IMR-90 (cell line): ENCODE measurements at places on chromosomes 11 and 22. TPM values are rescaled to one million over a fixed set of nuclear protein-coding genes. Genes with fewer than 3 reads are reported as not detected.
A peak's percentile ranks its signal among the peaks of the same experiment; 100 is the strongest.

- peak; percentile 7 for DNase-seq
Measured at GRCh38 chr11:5992604-5993251, 5.9 kb upstream of the OR52L1 start.

GRCh38 chr11:117473481-117474091 lies 145.9 kb downstream of the CEP164 start:
- DNase-seq = no peak

- DNase-seq = no peak
Measured at GRCh38 chr11:34298871-34299270, 58.9 kb downstream of the ABTB2 start.

GRCh38 chr11:130347261-130347660 lies 32.5 kb upstream of the ZBTB44 start:
- no peak for DNase-seq

- no peak for DNase-seq
Measured at GRCh38 chr22:47032091-47032943, 269.9 kb downstream of the TBC1D22A start.

The PATE3 gene
- total RNA-seq = not detected in 2 replicates

DNA sequence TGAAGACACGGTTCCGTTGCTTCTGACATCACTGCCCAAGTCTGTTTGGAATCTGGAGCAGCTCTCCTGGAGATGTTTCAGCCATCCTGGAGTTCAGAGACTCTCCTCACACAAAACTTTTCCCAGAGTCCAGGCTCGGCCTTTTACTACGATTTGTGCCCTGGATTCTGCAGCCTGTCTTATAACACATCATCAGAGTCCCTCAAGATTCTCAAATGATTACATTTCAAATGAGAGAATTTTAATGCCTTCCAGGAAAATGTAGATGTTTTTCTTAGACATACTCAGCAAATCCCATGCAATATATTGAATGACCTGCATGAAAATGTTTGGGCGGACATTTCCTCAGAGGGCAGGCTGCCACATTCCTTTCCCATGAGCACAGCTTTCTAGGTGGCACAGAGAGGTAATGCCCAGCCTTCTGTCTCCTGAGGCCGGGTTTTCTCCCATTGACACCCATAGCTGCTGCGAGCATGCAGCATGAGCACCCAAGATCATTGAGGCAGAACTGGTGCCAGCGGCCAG lies 129.1 kb downstream of the SNX19 start:
- DNase-seq = peak; percentile 46

DNA sequence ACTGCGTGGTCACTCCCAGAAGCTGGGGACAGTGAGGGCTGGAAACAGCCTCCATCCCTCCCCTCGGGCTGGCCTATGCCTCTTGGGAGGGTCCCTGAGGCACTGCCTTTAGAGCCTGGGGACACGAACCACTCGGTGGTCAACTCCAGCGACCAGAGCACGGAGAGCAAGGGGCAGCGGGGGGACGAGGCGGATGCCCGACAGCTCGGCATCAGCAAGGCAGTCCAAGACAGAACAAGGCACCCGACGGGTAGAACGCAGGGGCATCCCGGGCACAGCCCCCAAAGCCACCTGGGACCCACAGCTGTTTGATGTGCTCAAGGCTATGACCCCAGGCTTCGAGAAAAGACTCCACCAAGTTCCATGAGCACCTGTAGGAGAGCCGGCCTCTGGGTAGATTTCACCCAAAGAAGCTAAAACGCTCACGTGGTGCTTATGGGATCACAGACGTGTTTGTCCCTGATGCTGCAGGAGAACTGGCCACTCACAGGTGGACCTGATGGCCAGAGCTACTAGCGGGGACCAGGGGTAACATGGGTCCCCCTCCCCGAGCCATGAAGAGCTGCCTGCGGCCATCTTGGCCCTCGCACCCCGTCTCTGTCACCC lies 510 bp upstream of the LSP1 start:
- DNase-seq = no peak

The CDC42EP2 gene
- total RNA-seq = 5.2 and 5.3 TPM in 2 replicates

DNA sequence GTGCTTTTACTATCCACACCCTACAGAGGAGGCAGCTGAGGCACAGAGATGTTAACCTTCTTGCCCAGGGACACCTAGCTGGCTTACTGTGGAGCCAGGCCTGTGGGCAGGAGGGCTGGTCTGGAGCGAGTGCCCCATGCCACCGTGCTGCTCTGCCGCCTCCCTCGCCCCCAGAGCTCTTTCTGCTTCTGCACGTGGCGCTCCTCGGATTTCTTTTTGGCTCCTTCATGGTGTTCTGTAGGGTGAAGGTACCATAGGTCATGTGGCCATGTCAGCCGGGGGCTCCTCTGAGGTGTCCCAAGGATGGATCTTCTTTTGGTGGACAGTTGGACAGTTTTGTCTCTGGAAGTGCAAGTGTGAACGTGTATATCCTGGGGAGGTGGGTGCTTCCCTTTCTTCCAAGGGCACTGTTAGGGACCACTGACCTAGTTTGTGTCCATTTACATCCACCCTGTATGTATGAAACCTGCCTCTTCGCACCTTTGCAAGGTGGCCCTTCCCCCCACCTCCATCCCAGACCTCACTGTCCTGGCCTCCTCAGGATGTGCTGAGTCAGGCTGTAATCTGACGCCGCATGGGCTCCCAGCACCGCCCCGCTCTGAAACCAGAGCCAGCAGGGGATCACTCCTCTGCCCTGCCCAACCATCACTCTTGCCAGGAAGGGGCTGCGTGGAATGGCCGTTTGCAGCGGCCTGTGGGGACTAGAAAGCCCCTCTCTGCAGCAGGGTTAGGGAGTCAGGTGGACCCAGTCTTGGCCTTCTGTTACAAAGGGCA lies 31.7 kb downstream of the POLR3H start:
- DNase-seq = peak; percentile 70

The MS4A14 gene
- total RNA-seq = not detected in 2 replicates

The MAPK8IP1 gene
- 6.5 and 6.9 TPM in 2 replicates for total RNA-seq

The STK33 gene
- total RNA-seq = 2.3 and 2.5 TPM in 2 replicates

- DNase-seq = no peak
Measured at GRCh38 chr11:94494126-94494680, 419 bp downstream of the ANKRD49 start.

- DNase-seq = peak; percentile 59
Measured at GRCh38 chr11:77065878-77066228, 918 bp upstream of the CAPN5 start.

DNA sequence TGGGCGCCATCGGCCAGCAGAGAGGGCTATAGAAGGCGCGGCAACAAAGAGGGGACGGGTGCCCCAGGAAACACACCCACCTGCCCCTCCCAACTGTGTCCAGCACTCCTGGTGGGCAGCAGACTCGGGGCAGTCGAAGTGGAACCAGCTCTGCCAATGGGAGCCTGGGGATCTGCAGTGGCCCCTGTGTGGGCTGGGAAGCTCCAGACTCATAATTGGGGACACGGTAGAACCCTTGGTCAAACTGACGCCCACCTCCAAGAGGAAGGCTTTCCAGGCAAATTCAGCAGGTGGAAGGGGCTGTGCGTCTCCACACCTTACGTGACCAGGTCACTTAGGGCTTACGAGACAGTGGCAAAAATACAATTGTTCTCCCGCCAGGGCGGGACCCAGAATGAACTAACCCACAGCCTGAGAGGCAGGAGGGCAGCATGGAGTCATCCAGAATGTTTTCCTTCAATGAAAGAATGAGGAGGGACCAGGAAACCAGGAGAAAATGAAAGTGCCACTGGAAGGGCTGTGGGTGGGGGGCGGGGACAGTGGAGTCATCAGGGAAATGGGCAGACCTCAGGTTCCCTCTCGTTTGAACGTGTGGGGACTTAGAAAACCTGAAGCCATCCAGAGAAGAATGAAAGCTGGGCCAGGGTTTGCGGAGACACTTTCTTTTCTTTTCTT lies 53.2 kb upstream of the SHANK2 start:
- DNase-seq = no peak

- DNase-seq = no peak
Measured at GRCh38 chr11:37689951-37690350, 1091.9 kb upstream of the RAG2 start.

The HEPN1 gene
- total RNA-seq = not detected in 2 replicates

DNA sequence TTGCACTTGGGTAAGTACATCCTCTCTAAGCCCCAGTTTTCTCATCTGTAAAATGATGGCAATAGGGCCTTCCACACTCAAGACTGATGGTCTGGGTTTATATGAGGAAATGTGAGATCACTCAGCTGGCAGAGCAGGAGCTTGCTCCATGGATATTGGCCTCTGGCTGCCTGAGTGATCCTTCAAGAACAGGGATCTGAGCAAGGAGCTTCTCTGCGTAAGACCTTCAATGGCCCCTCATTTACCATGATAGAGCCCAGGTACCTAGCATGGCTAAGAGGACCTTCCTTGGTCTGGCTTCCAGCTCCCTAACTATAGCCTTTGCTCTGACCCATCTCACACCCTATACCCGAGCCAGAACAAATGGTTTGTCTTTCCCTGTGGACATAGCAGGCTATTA lies 5.5 kb downstream of the ROBO4 start:
- DNase-seq = no peak

DNA sequence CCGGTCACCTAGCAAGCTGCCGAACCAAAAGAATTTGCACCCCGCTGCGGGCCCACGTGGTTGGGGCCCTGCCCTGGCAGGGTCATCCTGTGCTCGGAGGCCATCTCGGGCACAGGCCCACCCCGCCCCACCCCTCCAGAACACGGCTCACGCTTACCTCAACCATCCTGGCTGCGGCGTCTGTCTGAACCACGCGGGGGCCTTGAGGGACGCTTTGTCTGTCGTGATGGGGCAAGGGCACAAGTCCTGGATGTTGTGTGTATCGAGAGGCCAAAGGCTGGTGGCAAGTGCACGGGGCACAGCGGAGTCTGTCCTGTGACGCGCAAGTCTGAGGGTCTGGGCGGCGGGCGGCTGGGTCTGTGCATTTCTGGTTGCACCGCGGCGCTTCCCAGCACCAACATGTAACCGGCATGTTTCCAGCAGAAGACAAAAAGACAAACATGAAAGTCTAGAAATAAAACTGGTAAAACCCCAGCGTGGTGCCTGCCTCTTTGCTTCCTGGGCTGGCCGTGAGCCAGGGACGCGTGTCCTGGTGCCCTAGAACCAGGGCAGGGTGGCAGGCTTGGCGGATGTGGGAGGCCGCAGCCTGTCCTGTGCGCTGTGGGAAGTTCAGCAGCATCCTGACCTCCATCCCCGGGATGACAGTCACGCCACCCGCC lies 13.2 kb downstream of the CCND1 start:
- DNase-seq = no peak

- DNase-seq = no peak
Measured at GRCh38 chr22:23280356-23281052, 100.2 kb downstream of the BCR start.

DNA sequence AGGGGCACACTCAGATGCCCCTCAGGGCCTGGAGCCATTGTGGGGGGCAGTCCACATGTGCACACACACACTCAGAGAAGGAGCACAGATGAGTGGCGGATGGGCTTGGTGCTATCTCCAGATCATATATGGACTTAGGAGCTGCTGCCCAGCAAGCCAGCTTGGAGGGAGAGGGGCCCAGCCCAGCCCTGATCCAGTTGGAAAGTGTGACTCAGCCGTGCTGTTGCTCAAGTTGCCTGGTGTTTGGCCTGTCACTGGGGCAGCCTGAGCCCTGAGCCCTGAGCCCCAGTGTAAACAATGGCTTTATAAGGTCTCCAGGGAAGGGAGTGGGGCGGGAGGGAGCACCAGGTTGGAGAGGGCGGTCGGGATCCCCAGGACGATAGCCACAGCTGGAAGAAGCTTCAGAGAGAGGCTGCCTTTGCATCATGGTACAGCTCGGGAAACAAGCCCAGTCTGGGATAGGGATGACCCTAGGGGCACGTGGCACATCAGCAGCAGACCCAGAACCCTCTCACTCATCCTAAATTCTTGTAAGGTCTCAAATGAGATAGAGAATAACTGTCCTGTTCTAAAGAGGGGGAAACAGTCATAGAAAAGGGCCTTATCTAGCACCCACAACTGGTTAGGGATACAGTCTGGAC lies 4.8 kb downstream of the SELENOM start:
- peak; percentile 98 for DNase-seq

The UBE2L6 gene
- 34.4 and 37.5 TPM in 2 replicates for total RNA-seq

- peak; percentile 58 for DNase-seq
Measured at GRCh38 chr11:14413307-14414069, 54.5 kb upstream of the RRAS2 start.

- no peak for DNase-seq
Measured at GRCh38 chr22:44003405-44004103, 20.5 kb upstream of the PARVB start.

GRCh38 chr11:12723421-12724300 lies 49.4 kb downstream of the TEAD1 start:
- DNase-seq = peak; percentile 45
